ENCODE measurements at places on chromosomes 2 and 18.

- peak; percentile 71 for DNase-seq
Measured at GRCh38 chr18:11115276-11115675, 34.1 kb downstream of the PIEZO2 start.

GRCh38 chr18:68478246-68478645, 236.7 kb downstream of the TMX3 start:
- no peak for DNase-seq

DNA sequence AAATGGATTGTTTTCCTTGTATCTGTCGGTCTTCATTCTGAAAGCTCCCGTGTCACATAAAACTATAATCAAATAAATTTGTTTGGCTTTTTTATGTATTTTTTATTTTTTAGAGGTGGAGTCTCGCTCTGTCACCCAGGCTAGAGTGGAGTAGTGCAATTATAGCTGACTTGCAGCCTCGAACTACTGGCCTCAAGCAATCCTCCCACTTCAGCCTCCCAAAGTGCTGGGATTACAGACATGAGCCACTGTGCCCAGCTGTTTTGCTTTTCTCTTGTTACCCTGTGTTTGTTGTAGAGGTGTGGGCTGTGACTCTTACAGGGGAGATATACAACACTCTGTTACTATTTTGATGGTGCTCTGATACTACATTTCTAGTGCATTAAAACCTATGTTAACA, 2.2 kb downstream of the GALM start:
- no peak for DNase-seq

GRCh38 chr2:133789743-133790142, 221.5 kb upstream of the NCKAP5 start:
- DNase-seq, result no peak

- DNase-seq, result peak; percentile 45
Measured at GRCh38 chr2:12240206-12240605, 476.5 kb upstream of the TRIB2 start.

All from fibroblast of pulmonary artery (primary cell).